ENCODE measurements at places on chromosomes 3 and 15. TPM values are rescaled to one million over a fixed set of nuclear protein-coding genes. Genes with fewer than 3 reads are reported as not detected.

The GDPGP1 gene
- total RNA-seq, result 8.8 TPM

The ARHGEF26 gene
- 0.97 TPM for total RNA-seq

The GOLGA8S gene
- 0.15 TPM for total RNA-seq

The C2CD4A gene
- total RNA-seq, result 4.2 TPM

The SGO1 gene
- 7.5 TPM for total RNA-seq

The TRA2B gene
- 451 TPM for total RNA-seq

The MUSTN1 gene
- total RNA-seq, result not detected

The HRG gene
- not detected for total RNA-seq

The RASSF1 gene
- 16.7 TPM for total RNA-seq

The SLC51A gene
- not detected for total RNA-seq

The ADAMTS17 gene
- total RNA-seq, result not detected

The DNAH1 gene
- total RNA-seq, result 1.5 TPM

The VEPH1 gene
- 259 TPM for total RNA-seq

The GRAMD1C gene
- total RNA-seq, result 45.1 TPM

The BSN gene
- under 0.01 TPM for total RNA-seq

The GPR171 gene
- not detected for total RNA-seq

The AGBL1 gene
- total RNA-seq, result not detected

The SLC28A2 gene
- total RNA-seq, result not detected

The NR2E3 gene
- 0.15 TPM for total RNA-seq

The ROBO2 gene
- under 0.01 TPM for total RNA-seq

The SOX2 gene
- not detected for total RNA-seq

The MAGEL2 gene
- total RNA-seq, result 0.32 TPM
